ENCODE measurements at places on chromosomes 4 and X. TPM values are rescaled to one million over a fixed set of nuclear protein-coding genes. Genes with fewer than 3 reads are reported as not detected.

Gene NDST4
- total RNA-seq, result not detected

Gene LIN54
- total RNA-seq, result 3.7 TPM

Gene ART3
- total RNA-seq, result 1.2 TPM

Gene DKK2
- 0.06 TPM for total RNA-seq

Gene LNX1
- total RNA-seq, result 1.6 TPM

Gene DMD
- 1.6 TPM for total RNA-seq

Gene DSPP
- not detected for total RNA-seq

Gene CYBB
- total RNA-seq, result not detected

Gene OPHN1
- 2.9 TPM for total RNA-seq

Gene PAGE2
- not detected for total RNA-seq

Gene MAOB
- 0.19 TPM for total RNA-seq

Gene SLC6A14
- total RNA-seq, result not detected

Gene XKRX
- total RNA-seq, result 0.23 TPM

Gene TMEM255A
- 0.05 TPM for total RNA-seq

Gene PNCK
- not detected for total RNA-seq

Gene MAN2B2
- 58.0 TPM for total RNA-seq

Gene F8A2
- not detected for total RNA-seq

Gene CPLX1
- total RNA-seq, result 0.29 TPM

Gene FAM47A
- total RNA-seq, result not detected

Gene TEX13D
- not detected for total RNA-seq

Gene NPY1R
- 0.58 TPM for total RNA-seq

Gene FAM120C
- 6.7 TPM for total RNA-seq

Gene MAGEB6B
- total RNA-seq, result not detected

Gene CPZ
- 0.64 TPM for total RNA-seq

Gene PDE6B
- total RNA-seq, result 0.39 TPM

Gene CT45A2
- total RNA-seq, result not detected

Gene F11
- not detected for total RNA-seq

Gene LANCL3
- total RNA-seq, result 0.29 TPM

Gene EDA
- 0.10 TPM for total RNA-seq

Gene SPRY1
- total RNA-seq, result 22.0 TPM

Gene MMAA
- total RNA-seq, result 3.7 TPM

Gene RIPPLY1
- total RNA-seq, result not detected

Gene RNF175
- total RNA-seq, result not detected

Gene EXOC1L
- total RNA-seq, result not detected

Measured in glomerular endothelial cell (primary cell).